ENCODE measurements at places on chromosomes 4 and X. TPM values are rescaled to one million over a fixed set of nuclear protein-coding genes. Genes with fewer than 3 reads are reported as not detected.

NSUN7 gene
- polyA plus RNA-seq = 13.1 TPM

GRCh38 chrX:41291309-41291708 lies 42.7 kb upstream of the DDX3X start:
- DNase-seq = no peak

DNA sequence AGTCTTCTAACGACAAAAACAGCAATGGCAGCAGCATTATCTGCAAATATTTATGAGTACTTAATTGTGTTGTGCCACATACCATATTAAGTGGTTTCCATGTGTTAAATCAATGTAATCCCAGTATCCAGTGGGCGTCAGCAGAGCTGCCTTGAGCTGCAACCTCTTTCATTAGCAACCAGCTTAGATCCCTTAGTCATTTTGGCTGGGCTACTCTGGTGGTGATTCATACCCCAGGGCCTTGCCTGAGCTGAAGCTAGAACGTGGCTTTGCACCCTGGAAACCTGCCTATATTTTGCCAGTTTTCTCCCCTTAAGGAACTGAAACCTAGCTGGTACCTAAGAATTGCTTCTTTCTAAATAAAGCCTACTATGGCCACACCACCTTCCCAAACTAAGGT lies 474.3 kb upstream of the FTHL17 start:
- DNase-seq = no peak

PAGE4 gene
- 1.4 TPM for polyA plus RNA-seq

CT45A1 gene
- polyA plus RNA-seq = not detected

DNA sequence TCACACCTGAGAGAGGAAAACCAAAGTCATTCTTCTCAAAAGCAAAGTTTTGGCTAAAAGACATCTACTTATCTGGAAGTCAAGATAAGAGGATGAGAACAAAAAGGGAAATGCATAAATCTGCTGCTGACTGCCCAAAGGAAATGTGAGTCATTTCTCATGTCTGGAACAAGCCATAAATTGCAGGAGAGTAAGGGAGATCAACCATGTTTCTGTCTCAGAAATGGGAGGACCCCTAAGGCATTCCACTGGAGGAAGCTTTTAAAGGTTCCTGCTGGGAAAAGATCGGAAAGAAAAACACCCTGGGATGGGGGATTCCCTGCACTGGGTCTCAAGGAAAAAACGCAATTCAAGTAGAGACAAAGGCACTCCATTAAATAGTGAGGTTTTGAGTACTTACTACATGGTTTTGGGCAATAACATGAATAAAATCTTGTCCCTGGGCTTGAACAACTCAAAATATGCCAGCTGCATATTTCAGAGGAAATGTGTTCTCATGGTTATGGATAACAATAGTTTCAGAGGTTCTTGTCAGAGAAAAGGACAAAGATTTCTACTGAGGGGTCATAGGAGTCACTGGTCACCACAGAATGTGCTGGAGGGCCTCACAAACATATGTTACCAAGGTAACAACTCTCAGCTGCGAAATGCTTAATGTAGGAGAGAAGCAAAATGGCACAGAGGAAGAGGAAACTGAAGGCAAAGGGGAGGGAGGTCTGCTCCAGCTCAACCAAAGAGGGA lies 19.3 kb downstream of the GPR143 start:
- no peak for DNase-seq

DNA sequence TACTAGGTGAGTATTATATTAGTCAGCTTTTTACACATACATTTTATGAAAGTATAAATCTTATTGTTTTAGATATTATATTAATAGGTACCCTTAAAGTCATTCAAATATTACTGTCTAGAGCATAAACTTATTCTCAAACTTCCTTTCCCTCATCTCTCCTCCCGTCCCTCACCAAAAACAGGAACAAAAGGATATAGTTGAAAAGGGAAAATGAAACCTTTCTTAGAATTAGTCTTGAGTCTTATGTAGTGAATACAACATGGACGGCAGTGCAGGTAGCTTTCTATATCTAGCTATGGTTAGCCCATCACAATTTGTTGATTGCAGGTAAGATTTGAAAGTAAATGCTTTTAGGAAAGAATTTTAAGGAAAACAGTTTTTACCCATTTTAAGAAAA lies 65.6 kb downstream of the RBPJ start:
- no peak for DNase-seq

DNA sequence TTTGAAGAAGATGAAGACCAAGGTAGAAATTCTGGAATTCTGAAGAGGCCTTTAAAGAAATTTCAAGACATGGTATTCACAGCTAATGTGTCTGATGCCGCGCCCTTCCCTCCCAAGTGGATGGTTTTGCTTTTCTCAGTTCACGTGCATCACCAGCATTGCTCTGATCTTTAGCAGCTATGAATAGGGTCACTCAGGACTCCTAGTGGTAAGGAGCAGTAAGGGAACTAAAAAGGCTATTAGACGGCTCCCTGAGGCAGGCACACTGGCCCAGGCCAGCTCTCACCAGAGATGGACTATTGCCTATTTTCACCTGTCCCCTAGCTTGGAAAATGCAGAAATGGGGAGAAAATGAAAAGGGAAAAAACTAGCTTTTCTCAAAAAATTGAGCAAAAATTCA lies 447.5 kb upstream of the RASGEF1B start:
- no peak for DNase-seq

DNA sequence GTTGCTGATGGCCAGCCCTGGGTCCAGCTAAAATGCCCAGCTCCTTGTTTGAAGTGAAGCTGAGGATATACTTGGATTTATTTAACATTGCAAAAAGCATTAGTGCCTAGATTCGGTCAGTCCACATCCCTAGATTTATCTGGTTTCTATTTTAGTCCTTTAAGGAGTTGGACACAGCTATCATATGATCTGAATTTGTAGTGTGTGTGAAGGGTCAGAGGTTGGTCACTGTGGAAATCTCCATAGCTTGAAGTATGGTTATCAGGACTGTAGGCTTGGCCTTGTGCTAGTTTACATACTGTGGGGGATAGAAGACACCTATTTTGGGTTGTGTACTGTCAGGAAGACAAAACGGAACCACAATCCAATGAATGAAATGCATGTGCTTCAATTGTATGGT lies 28.8 kb downstream of the NLGN3 start:
- DNase-seq = no peak

DNA sequence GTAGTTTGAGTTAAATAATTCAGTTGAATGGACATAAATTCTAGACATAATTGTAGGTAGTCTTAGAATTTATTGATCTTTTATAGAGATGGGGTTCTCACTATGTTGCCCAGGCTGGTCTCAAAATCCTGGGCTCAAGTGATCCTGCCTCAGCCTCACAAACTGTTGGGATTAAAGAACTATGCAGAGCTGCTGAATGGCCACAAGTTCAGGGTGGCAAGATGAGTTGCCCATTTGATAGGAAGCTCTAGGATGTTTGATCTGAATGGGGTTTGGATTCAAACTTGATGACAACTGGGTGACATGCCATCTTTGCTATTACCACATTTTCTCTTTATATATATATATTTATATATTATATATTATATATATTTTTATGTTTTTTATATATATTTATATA lies 3.6 kb downstream of the RPL36A start:
- no peak for DNase-seq

DNA sequence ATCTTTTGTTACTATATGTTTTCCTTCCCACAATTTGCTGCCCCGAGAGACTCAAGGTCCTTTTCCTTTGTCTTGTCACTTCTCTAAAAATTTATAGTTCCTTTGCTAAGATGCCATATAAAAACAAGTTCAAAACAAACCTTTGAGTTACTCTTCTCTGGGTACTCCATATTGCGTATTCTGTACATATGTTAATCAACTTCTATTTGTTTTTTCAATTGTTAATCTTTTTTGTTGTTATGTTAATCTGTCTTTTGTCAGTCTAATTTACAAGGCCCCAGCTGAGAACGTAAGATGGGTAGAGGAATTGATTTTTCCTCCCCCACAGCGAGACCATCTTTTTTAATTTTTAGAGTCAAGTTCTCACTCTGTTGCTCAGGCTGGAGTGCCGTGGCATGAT lies 7.2 kb upstream of the PPEF2 start:
- no peak for DNase-seq

DNA sequence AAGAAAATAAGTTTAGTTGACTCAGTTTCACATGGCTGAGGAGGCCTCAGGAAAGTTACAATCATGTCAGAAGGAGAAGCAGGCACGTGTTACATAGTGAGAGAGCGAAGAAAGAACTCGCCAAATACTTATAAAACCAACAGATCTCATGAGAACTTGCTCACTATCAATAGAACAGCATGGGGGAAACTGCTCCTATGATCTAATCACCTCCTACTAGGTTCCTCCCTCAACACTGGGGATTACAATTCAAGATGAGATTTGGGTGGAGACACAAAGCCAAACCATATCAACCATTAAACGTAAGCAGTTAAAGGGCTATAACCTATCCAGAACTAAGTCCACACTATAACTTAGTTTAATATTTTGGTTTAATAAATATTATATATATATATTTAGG lies 113.8 kb upstream of the ADGRL3 start:
- no peak for DNase-seq

DNA sequence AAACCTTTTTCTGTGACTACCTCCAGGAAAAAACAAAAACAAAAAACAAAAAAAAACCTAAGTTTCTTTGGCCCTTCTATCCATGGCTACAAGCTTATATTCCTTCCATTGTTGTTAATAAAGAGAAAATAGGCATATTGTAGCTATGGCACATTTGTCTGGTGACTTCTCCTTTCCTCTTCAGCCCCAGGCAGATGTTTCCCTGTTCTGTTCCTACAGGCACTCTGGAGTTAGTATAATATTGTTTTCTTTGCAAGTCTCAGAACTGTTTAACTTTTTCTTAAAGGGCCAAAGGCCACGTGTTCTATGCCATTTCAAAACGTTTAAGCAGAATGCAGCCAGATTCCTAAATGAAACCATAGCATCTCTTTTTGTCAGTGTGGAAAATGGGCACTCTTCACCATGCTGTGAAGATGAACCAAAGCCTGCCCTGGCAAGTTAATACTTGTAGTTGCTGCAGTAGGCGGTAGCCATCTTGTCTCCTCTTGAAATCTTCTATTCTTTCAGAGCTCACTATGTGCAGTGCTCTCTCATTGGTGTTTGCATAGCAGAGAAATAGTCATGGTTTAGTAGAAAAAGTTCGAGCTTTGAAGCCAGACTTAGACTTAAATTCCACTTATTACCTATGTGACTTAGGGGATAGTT lies 44.8 kb upstream of the MTMR1 start:
- no peak for DNase-seq

GCNA gene
- polyA plus RNA-seq = 2.5 TPM

Data from right renal cortex interstitium (tissue), 3 donors.